ENCODE measurements at places on chromosomes 4 and X. TPM values are rescaled to one million over a fixed set of nuclear protein-coding genes. Genes with fewer than 3 reads are reported as not detected.

The BANK1 gene
- 1.4 TPM for polyA plus RNA-seq

The GAGE12H gene
- not detected for polyA plus RNA-seq

The PPP1R2C gene
- 0.24 TPM for polyA plus RNA-seq

The GSX2 gene
- not detected for polyA plus RNA-seq

The ADGRG2 gene
- not detected for polyA plus RNA-seq

The RHOH gene
- 97.3 TPM for polyA plus RNA-seq

The DUSP9 gene
- not detected for polyA plus RNA-seq

The UBE2D3 gene
- polyA plus RNA-seq = 718 TPM

The DCLK2 gene
- not detected for polyA plus RNA-seq

The S100G gene
- polyA plus RNA-seq = not detected

The CXorf49 gene
- not detected for polyA plus RNA-seq

The MAGEA11 gene
- not detected for polyA plus RNA-seq

The MAOA gene
- not detected for polyA plus RNA-seq

The LEF1 gene
- polyA plus RNA-seq = 16.7 TPM

The ATOH1 gene
- not detected for polyA plus RNA-seq

DNA sequence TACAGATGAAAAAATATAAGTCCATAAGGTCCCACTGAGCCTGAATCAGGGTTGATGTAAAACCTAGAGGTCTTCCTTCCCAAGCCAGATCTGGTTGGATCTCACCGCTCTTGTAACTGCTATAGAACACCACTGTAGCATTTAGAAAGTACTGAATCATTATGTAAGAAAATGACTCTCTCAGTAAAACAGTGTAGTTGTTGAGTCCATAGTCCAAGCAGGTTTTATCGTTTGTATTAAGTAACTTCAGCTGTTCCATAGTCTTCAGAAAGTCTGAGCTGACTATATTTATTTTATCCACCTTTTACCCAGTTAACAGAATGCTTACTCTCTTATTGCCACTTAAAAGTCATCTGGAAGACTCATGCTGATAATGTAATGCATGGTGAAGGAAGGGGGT, 82.2 kb downstream of the POLA1 start:
- DNase-seq = no peak

DNA sequence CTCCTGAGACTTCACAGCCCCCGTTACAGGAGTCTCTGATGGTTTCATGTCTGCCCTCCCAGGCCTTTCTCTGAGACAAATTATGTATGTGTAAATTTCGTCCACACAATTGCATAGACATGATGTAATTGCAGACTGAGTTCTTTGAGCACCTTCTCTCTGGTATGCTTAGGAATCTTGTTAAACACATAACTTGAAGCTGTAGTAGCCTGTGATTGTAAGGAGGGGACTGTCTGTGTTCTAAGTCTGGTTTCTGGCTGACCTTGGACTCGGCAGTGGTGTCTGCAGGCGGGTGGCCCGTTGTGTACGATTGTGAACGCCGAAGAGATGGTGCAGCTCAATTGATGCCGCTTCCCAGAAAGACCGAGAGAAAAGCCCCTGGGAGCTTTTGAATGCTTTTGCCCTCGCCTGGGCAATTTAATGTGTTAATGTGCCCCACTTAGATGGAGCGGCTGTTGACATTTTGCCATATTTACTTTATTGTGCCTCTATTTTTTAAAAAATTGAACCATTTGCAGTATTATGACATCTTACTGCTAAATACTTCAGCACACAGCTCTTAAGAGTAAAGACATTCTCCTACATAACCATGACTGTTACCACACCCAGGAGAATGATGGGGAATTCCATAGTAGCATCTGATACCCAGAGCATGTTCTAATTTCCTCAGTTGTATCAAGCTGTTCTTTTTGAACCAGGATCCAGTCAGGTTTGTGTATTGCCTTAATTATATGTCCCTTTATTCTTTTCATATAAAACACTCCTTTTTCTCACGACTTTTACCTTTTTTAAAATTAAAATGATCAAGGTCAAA, 58.4 kb upstream of the TADA2B start:
- no peak for DNase-seq

- no peak for DNase-seq
Observed at GRCh38 chrX:154793084-154793795, 12.0 kb downstream of the MPP1 start.

DNA sequence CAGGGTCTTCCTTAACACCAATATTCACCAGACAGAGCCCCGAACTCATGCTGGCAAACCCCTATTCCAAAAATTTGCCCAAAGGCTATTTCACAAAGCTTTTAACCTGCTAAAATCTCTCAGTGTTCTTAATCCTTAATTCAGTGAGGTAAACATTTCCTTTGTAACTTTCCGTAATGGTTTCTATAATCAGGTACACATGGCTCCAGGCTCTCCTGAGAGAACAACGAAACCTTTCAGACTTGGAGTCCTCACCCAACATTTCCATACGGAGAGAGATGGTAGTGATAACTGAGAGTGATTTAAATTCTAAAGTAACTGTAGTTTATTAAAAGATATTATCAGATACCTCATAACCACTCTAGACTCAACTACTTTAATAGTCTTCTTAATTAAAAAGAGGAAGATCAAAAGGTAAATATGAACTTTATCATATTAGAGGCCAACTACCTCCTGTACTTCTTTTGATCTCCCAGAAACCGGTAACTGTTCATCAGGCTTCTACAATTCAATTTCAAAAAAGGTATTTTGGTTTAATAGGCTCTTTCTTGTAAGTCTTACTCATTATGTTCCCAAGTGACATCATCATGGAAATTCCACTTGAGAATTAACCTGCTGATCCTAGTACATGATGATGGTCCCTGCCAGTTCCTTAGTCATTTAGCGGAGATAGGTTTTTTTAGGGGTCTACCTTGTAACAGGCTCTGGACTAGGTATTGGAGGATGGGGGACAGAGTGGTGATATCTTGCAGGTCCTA, 91.4 kb upstream of the UCP1 start:
- no peak for DNase-seq

DNA sequence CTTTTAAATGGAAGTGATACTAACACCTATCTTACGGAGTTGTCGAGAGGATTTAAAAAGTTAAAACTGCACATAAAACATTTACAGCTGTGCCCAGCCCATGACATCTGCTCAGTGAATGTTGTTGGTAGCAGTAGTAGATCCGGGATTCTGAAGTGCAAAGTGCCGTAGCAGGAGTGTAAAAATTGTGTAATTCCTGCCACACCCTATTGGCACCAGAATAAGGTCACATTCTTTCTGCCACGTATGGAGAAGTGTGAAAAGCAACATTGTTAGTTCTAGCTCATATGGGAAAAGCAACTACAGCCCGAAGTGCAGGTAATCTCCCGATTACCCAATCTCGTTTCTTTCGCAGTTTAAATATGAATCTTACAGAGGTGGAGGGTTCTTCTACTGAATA, 31.2 kb downstream of the PRIMPOL start:
- DNase-seq = no peak

- DNase-seq = no peak
Observed at GRCh38 chr4:110009550-110009949, 96.9 kb downstream of the EGF start.

DNA sequence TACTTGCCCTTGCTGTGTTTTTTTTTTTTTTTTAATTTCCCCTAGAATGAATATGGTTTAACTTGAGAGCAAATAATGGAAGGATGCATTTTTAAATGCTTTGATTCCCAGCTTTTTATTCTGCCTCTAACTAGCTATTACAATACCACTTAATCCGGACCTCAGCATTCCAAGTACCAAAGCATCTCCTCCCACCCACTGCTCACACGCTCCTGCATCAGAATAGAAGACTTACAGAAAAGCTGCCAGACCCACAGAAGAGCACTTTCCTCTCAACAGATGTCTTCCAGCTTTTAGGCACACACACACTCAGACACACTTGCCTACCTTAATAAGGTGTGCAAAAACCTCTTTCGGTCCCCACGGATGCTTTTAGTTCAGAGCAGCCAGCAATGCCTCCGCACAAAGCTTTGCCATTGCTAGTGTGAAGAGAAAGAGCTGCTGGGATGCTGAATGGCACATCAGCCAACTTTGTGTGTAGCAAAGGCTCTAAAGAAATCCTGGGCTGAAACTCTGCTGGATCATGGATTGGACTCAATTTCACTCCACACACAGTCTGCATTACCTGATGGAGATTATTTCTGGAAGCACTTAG, 1056.2 kb downstream of the DMD start:
- no peak for DNase-seq

GRCh38 chr4:68476191-68476590, 28.9 kb downstream of the TMPRSS11E start:
- no peak for DNase-seq

- no peak for DNase-seq
Observed at GRCh38 chrX:154459832-154460231, 1.8 kb downstream of the PLXNA3 start.

- DNase-seq = no peak
Observed at GRCh38 chrX:47293106-47293505, 60.3 kb downstream of the USP11 start.

DNA sequence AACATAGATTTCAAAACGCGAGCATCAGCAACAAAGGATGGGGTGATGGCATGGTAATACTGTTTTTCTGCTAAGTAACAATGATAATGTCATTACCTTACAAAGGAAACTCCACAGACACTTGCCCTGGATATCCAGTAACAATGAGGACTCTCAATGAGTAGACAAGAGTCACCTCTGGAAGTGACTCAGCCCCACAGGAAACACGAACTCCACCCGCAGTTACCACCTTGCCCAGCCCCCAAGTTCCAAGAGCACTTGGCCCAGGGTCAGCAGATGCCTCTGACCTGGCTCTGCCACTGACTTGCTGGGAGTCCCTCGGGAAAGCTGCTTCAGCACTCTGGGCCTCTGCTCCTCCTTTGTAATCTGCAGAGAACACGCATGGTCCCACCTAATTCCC, 110.3 kb upstream of the MAP3K15 start:
- peak; percentile 21 for DNase-seq

DNA sequence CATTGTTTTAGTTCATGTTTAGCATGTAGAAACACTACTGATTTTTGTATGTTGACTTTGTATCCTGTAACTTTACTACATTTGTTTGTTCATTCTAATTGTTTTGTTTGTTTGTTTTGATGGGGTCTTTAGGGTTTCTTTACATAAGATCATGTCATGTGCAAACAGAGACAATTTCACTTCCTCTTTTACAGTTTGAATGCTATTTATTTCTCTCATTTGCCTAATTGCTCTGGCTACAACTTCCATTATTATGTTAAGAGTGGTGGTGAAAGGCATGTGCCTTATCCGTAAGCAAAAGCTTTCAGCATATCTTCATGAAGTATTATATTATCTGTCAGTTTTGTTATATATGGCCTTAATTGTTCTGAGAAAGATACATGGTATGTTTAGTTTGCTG, 571.1 kb downstream of the PCDH7 start:
- DNase-seq = no peak

- DNase-seq = peak; percentile 28
Observed at GRCh38 chrX:151680805-151681204, 14.5 kb upstream of the PRRG3 start.

- DNase-seq = no peak
Observed at GRCh38 chr4:27088491-27088890, 227.8 kb downstream of the STIM2 start.

DNA sequence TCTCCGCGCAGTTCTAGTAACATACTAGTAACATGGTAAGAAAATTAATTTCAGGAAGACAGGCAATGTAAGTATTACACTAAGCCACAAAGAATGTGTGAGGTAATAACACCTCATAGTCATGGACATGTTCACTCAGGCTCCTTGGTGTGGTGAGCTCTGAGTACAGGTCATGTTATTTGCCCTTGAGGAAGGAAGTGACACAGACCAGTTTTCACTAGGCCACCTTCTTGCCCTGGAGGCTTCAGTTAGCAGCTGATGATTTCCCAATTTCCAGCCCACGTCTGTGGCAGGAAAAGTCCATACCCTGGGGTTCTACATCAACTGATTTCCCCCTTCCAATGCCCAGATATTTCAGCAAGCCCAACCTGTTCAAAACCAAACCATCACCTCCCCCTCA, 6.7 kb downstream of the APOO start:
- no peak for DNase-seq

DNA sequence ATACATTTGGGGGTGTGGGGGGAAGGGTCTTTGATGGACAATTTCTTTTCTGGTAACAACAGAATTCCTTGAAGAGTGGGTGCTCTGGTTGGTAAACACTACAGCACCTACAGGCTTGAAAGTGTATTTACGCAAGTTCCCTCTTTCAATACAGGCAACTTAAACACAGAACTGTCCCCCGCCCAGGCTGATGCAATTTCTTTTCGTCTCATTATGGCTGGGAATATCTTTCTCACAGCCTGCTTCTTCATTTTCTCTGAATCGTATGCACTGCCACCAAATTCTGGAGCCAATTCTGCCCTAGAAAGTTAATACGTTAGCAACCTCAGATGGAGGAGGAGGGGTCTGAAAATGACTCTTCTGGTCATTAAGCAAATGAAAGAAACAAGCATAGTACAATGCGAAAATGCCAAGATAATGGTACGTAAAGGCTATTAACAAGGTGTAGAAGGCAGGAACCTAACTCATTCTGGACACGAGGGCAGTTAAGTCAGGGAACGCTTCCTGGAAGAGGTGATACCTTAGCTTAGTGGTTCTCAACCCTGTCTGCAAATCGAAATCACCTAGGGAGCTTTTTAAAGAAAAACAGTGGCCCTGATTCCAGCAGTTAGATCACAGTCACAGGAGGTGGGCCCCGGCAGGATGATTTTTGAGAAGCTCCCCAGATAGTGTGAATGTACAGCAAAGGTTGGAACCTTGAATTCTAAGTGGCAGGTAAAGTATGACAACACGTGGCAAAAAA, 1.0 kb downstream of the AGA start:
- peak; percentile 2 for DNase-seq

DNA sequence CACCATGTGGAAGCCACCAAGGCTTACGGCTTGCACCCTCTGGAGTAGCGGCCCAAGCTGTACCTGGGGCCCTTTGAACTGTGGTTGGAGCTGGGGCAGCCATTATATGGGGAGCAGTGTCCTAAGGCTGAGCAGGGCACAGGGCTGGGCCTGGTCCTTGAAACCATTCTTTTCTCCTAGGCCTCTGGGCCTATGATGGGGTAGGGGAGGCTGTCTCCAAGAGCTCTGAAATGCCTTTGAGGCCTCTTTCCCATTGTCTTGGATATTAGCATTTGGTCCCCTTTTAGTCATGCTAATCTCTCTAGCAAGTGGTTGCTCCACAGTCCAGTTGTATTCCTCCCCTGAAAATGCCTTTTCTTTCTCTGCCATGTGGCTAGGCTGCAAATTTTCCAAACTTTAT, 96.4 kb upstream of the ARX start:
- DNase-seq = no peak

- no peak for DNase-seq
Observed at GRCh38 chr4:1074077-1074476, 39.3 kb downstream of the RNF212 start.

DNA sequence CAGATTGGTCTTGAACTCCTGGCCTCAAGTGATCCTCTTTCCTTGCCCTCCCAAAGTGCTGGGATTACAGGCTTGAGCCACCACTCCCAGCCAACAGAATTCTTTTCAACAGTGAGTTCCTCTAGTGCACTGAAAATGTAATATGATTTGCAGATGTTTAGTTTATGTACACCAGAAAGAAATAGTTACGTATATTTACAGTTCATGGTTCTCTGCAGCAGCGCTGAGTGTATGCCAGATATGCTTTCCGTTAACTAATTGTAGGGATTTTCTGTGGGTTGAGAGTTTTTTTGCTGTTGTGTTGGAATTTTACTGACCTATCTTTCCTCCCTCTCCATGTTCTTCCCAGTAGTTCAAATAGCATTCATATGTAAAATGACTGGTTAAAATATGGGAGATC, 44.0 kb downstream of the GAB1 start:
- DNase-seq = no peak

GRCh38 chrX:41029332-41029731, 55.9 kb upstream of the USP9X start:
- no peak for DNase-seq

- DNase-seq = no peak
Observed at GRCh38 chrX:82912382-82912781, 595.7 kb upstream of the POU3F4 start.
